Naive B cell (primary cell): ENCODE measurements at places on chromosomes 1 and 21. TPM values are rescaled to one million over a fixed set of nuclear protein-coding genes. Genes with fewer than 3 reads are reported as not detected.

Gene SDC3
- polyA plus RNA-seq, result not detected

Gene DYNLT5
- not detected for polyA plus RNA-seq

Gene CLCA1
- polyA plus RNA-seq, result not detected

GRCh38 chr21:38351961-38352521 lies 95.2 kb downstream of the KCNJ15 start:
- DNase-seq, result no peak

DNA sequence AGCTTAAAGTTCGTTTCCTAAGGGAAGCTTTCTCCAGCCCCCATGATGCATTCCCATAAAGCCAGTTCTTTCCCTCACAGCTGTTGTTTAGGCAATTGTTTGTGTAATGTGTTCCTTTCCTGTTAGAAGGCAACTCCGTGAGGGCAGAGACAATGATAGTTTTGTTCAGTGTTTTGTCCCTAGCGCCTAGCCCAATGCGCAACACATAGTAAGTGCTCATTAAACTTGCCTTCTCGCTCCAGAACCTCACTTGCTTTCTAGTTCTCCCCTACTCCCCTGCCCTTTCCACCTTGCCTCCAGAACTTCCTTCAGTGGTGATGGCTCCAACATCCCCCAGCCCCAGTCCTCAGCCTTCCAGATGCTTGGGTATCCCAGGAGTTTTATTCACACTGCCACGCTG lies 115.4 kb downstream of the TMEM53 start:
- DNase-seq, result no peak

- no peak for DNase-seq
Measured at GRCh38 chr1:54399765-54400164, 6.4 kb downstream of the SSBP3 start.

GRCh38 chr1:2596530-2597333 lies 10.2 kb downstream of the PRXL2B start:
- DNase-seq, result no peak
